Stimulated activated CD4-positive, alpha-beta T cell treated with anti-CD3 and anti-CD28 coated beads, Interleukin-1b, Interleukin-23, amount 100 ng/mL, for 1 hour (primary cell): ENCODE measurements at places on chromosomes 4 and X.

GRCh38 chr4:112167794-112168193 lies 22.5 kb downstream of the FAM241A start:
- no peak for DNase-seq

DNA sequence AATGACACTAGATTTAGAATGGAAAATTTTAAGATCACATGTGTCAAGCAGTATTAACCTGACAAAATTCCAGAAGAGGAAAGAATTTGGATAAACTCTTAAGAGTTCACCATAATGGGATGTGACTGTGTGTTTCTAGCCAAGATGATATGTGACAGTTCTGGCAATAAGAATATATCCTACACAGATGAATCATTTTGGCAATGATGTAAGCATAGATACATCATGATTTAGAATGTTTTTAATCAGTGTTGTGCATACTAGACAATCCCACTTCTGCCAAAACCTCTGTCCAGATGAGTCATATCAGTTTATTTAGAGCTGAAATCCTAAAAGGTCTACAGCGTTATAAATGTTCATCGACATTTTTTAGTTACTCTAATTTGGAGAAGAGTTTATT lies 48.8 kb downstream of the PTCHD1 start:
- DNase-seq, result no peak

- DNase-seq, result no peak
Observed at GRCh38 chr4:149987330-149988086, 90.7 kb upstream of the DCLK2 start.

DNA sequence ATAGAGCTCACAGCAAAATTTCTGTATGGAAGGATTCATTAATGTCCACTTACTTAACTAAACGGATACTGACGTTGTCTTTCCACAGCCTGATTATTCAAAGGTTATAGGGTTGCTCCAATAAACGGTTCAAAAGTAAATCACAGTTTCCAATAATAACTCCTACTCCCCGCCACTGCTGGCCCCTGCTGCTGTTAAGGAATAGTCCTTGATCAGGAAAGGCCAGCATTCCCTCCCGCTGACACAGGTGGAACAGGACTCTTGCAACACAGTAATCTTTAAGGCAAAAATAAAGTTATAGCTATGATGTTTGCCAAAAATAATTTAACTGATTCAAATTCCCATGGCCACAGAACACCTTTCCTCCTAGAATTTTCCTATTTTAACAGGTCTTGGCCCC lies 53.9 kb downstream of the FAT1 start:
- no peak for DNase-seq

DNA sequence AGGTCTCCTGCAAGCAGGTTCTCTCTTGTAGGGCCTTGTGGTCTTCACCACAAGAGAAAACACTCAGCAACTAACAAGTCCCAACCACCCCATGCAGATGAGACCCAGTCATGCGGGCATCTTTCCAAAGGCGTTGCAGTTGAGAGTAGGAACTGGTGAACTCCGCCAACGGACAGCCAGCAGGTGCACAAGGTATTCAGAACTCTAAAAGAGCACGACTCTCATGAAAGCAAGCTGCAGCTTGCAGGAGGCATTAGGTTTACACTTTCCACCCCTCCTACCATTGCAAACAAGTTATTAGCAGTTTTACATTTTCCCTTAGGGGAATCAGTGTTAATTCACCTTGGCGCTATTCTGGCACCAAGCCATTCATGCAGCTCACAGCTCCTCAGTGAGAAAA lies 173.4 kb upstream of the KIT start:
- no peak for DNase-seq

DNA sequence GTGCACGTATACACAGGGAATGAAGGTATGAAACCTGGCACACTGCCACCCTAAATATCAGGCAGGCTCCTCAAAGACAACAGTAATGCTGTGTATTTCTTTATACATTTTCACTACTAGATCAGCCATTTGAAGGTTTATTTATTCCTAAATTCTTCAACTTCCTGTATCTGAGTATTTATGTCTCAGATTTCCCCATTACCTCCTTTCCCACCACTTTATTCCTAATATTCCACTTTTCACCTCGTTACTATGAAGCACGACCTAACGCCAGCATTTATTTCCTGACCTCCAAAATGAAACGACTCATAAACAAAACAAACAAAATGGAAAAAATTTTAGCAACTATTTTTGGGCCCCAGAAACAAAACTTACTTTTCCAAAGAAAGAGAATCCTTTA lies 69.6 kb downstream of the MAML3 start:
- DNase-seq, result no peak

DNA sequence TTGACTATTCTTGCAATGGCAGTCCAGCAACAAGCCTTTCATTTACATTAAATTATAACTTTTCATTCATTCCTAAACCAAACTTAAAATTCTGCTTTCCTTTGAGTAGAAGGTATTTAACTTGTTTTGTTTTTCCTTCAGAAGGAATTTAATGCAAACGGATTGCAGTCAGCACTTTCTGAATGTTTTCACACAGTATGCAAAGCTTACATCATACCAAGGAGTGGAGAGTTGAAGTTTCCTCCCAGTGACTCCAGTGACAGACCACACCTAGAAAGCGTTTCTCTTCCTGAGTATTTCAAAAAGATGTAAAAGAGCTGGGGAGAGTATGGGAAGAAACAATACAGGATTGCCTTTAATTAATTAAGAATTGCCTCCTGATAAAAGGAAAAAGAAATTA lies 8.1 kb downstream of the EPGN start:
- no peak for DNase-seq

GRCh38 chr4:118357601-118358000 lies 4.8 kb upstream of the PRSS12 start:
- no peak for DNase-seq

DNA sequence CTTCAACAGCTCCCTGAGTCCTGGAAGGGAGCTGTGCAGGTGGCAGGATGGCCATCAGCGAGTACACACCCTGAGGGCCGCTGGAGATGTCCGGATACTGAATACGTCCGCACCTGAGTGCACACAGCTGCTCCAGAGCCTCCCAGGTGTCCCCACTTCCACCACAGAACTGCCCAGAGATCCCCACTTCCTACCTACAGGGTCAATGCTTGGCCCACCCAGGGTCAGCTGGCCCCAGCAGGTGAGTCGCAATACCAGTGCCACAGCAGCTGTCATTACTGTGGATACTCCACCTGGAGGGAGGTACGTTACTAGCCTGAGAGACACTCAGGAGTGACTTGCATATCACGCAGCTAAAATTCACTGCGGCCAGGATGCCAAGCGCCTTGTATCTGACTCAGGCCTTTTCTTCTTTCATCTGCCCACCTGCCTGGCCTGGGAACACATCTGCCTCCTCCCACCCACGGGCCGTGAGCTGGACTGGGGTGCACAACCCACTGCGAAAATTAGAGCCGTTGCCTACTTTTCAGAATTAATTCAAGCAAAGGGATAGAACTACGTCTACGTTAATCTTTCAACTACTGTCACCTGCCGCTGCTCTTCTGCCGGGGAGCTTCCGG lies 9.4 kb downstream of the C4orf50 start:
- DNase-seq, result no peak

DNA sequence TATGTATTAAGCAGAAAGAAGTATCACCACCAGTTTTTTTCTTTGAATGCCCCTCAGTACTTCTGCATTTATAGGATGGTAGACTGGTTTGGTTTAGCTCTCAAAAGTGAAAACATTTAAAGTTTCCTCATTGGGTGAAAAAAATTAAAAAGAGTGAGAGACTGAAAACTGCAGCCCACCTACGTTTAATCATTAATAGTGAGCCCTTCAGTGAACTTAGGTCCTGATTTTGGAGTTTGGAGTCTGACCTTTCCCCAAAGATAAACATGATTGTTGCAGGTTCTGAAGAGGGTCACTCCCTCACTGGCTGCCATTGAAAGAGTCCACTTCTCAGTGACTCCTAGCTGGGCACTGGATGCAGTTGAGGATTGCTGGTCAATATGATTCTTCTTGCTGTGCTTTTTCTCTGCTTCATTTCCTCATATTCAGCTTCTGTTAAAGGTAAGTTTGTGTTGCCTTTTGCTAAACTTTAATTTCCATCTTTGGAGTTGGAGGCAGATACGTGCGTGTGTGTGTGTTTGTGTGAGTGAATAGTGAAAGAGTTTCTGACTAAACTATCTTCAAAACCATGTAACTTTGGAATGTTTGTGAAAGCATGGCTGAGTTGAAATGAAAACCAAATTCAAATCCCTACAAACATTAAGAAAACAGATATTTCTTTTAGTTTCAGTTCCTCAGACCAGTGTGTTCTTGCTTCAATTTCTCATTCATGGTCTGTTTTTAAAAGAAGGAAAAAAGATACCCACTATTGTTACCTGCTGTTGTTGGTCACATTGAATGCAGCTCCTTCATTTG lies at the start of gene MTTP:
MTTP (plus strand) TSS at position 295 of the 795 bp plus-strand sequence; CDS start at position 381, 86 bp downstream.
- DNase-seq, result no peak
